ENCODE measurements at places on chromosomes 7 and 10. TPM values are rescaled to one million over a fixed set of nuclear protein-coding genes. Genes with fewer than 3 reads are reported as not detected.

Gene TMEM270
- total RNA-seq = 0.21 TPM

Gene FAM149B1
- 7.0 TPM for total RNA-seq

Gene AIMP2
- 77.8 TPM for total RNA-seq

Gene OR9A2
- total RNA-seq = not detected

Gene BTBD16
- 0.43 TPM for total RNA-seq

Gene TCERG1L
- total RNA-seq = not detected

Gene RFC2
- 56.5 TPM for total RNA-seq

Gene SPDYE18
- total RNA-seq = 0.15 TPM

Gene CASD1
- total RNA-seq = 9.6 TPM

Gene CCL24
- not detected for total RNA-seq

Gene ZDHHC6
- total RNA-seq = 30.0 TPM

Gene HECW1
- total RNA-seq = 16.6 TPM

Gene GRB10
- total RNA-seq = 60.2 TPM

Gene PRLHR
- total RNA-seq = not detected

Gene PNLIPRP3
- 0.04 TPM for total RNA-seq

Gene TAF5
- total RNA-seq = 3.6 TPM

Gene SPDYE11
- total RNA-seq = not detected

Gene DKK1
- 387 TPM for total RNA-seq

Gene ZNF467
- total RNA-seq = 1.1 TPM

Gene ADARB2
- total RNA-seq = 0.18 TPM

Gene PTPN20
- 3.7 TPM for total RNA-seq

Gene PHYHIPL
- 0.59 TPM for total RNA-seq

Gene LGI1
- not detected for total RNA-seq

Gene KLLN
- 0.68 TPM for total RNA-seq

Gene LDB3
- total RNA-seq = 0.18 TPM

Gene ATRNL1
- total RNA-seq = 0.12 TPM

Gene DNAH11
- total RNA-seq = 0.33 TPM

Gene RBP3
- not detected for total RNA-seq

Gene AZGP1
- total RNA-seq = not detected

Gene ATOH7
- 0.21 TPM for total RNA-seq

Gene HERPUD2
- total RNA-seq = 22.3 TPM
